ENCODE measurements at places on chromosomes 11 and 22.

DNA sequence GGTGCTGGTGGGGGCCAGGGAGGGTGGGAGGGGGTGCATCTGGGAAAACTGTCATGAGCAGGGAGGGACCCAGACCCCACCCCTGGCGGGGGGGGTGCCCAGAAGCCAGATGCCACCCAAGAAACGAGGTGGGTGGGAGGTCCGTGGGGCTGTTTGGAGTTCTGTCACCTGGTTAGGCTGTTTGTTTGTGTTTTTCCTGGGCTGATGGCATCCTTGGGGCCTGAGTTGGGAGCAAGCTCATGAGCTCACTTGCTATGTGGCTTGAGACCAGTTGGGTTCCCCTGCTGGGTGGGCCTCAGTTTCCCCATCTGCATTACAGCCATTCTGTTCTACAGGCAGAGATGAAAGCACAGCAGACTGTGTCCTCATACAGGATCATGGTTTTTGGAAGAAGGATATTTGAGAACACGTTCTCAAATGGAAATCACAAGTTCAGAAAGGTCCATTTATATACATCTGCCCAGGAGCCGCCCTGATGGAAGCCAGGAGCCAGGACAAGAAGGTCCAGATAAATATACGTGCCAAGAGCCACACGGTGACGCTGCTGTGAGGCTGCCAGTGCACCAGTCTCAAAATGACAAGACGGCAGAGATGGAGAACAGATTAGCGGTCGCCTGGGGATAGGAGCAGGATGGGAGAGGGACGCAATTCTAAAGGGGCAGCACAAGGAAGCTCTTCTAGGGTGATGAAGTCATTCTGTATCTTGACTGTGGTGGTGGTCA is 312.9 kb downstream of the MN1 start:
- no peak for DNase-seq

GRCh38 chr11:111001081-111001430 is 244.5 kb upstream of the POU2AF2 start:
- DNase-seq: no peak

DNA sequence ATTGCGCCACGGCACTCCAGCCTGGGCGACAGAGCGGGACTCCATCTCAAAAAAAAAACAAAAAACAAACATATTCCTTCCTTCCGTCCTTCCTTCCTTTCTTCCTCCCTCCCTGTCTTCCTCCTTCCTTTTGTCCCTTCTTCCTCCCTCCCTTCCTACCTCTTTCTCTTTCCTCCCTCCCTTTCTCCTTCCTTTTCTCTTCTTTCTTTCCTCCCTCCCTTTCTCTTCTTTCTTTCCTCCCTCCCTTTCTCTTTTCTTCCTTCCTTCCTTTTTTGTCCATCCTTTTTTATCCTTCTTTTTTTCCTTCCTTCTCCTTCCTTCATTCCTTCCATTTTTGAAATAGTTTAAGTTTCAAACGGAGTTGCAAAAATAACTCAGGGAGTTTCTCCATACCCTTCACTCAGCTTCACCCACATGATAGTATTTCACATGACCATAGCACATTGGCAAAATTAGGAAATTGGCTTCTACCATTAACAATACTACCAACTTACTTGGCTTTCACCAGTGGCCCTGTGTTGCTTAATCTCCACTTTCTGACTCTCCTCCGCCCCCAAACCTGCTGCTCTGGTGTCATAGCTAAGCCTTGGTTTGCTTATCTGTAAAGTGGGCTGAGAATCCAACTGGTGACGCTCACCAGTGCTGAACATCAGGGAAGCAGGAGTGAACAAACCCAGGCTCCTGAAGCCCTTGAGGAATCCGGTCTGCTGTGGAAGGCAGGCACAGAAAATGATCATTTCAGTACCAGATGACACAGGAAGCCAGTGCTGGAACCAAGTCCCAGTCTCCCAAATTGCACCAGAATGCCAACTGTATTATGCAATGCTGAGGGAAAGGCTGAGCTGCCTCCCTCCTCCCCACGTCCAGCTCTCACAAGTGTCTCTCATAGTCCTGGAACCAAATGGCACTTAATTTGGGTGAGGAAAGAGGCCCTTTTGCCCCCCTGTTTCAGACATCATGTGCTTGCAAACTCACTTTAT is 17.2 kb upstream of the CRYBB3 start:
- DNase-seq: no peak

GRCh38 chr11:96168623-96169022 is 174.4 kb downstream of the MAML2 start:
- no peak for DNase-seq

- no peak for DNase-seq
Measured at GRCh38 chr22:46964773-46965550, 202.5 kb downstream of the TBC1D22A start.

- no peak for DNase-seq
Measured at GRCh38 chr11:93498161-93498560, 45.0 kb downstream of the SMCO4 start.

GRCh38 chr11:119025978-119026766 is 4.5 kb downstream of the SLC37A4 start:
- no peak for DNase-seq

GRCh38 chr22:20058989-20059770 is 20.9 kb upstream of the DGCR8 start:
- DNase-seq: no peak

DNA sequence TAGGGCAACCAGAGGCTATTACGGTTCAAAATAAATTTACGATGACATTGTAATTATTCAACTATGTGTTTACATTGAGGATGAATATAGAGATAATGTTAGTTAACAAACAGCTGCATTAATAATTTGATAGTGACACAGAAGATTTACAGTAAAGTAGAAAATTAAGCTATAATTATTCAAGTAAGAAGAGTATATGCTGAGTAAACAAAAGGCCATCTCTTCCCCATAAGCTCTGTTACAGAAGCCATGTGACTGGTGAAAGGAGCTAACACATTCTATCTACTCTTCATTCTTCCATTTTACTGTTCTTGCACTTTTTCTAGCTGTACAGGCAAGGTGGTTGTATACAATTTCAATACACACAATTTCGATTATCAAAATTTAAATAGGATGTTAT is 54.2 kb downstream of the IMMP1L start:
- DNase-seq: no peak

DNA sequence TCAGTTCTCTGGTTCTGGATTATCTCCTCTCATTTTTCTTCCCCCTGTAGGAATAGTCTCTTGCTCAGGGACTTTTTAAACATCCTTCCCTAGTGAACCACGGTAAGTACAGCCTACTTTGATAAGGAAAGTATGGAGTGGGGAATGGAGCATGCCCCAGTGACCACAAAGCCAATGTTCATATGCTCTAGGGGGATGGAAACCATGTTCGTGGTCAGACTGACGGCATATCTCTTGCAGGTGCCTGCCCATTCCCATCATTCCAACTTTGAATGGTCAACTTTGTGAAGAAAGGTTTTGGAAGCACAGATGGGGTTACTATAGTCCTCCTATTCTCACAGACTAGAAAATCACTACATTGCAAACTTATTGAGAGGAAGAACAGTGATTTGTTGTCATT is 332.5 kb upstream of the NCAM1 start:
- DNase-seq: no peak

GRCh38 chr11:27621405-27622161 is 78.7 kb downstream of the BDNF start:
- no peak for DNase-seq

- no peak for DNase-seq
Measured at GRCh38 chr11:117613521-117613920, 183.5 kb downstream of the DSCAML1 start.

DNA sequence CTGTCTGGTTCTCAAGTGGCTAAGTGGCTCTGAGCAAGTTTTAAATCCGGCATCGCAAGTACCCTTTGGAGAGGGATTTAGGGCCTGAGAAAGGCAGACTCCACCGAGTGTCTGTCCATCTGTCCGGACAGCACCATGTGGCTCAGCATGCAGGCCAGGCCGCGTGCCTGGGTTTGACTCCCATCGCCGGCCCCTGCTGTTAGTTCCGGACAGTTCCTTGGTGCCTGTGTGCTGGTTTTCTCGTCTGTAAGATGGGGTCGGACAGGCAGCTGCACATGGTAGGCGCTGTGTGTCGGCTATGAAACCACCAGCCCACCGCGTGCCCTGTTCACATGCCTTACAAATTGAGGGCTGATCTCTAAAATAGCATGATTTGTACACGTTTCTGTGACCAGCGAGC is 31.0 kb downstream of the NUP50 start:
- DNase-seq: no peak

DNA sequence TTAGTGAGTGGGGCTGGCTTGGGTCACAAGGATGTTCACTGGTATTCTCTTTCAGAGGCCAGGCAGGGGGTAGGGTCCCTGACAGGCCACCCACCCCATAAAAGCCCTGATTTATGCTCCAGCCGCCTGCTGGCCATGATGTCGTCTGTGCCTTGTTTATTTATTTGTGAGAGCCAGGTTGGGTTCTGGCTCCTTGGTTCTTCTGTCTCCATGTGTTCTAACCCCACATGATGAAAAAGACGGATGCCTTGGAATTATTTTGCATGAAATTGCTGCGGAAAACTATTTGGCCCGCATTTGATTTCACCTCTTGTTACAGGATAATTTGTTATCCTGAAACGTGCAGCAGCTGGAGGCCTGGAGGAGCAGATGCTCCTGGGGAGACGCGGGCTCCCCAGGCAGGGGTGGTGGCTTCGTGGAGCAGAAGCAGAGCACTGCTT is 46.3 kb upstream of the WNT11 start:
- no peak for DNase-seq

GRCh38 chr11:12755510-12756453 is 81.6 kb downstream of the TEAD1 start:
- DNase-seq: no peak

DNA sequence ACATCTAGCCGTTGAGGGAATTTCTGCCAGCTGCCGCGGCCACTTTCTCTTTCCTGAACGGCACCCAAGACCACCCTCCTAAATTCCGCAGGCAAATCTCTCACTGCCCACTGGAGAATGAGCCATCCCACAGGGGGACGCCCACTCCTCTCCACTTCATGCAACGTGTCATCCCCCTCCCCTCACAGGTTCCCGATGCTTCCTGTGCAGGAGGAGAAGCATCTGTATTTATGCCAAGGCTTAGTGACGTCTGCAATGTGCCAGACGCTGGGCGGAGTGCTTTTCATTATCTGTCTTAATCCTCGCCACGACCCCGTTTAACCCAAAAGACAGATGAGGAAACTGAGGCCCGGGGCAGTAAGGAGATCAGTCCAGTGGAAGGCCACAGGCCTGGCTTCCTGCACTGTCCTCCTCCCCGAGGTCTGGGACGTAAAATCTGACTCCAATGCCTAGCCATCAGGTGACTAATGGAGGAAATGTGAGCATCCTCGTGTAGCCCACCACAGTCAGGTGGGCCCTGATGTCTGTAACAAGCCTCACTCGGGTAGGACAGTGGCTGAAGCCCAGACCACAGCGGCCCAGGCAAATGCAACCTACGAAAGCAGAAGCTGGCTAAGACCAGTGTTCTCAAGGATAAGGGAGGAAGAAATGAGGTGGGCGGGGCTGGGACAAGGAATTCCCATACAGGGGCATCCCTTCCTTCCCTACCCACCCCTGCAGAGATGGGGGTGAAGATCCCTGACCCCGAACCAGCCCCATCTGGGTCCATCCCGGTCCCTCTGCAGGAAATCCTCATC is 23.1 kb downstream of the MN1 start:
- no peak for DNase-seq

- no peak for DNase-seq
Measured at GRCh38 chr22:32859743-32860142, 58.2 kb downstream of the TIMP3 start.

DNA sequence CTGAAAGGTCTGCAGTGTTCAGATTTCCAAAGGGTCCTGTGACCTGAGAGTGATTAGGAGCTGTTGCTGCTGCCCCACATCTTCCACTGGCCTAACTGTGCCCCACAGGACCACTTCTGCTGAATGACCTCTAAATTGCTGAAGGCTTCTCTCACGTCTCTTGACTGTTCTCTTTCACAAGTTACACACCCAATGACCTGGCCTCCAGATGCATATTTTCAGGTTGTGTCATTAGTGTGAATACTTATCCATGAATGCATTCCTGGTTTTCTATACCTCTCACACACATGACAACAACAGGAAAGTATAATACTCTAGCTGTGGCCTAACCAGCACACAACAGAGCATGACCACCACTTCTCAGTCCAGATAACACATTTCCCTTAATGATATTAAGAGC is 15.4 kb downstream of the PRR14L start:
- no peak for DNase-seq

GRCh38 chr11:68074584-68075352 is 35.9 kb downstream of the TCIRG1 start:
- no peak for DNase-seq

GRCh38 chr11:71505001-71505400 is 22.1 kb upstream of the KRTAP5-7 start:
- DNase-seq: no peak

DNA sequence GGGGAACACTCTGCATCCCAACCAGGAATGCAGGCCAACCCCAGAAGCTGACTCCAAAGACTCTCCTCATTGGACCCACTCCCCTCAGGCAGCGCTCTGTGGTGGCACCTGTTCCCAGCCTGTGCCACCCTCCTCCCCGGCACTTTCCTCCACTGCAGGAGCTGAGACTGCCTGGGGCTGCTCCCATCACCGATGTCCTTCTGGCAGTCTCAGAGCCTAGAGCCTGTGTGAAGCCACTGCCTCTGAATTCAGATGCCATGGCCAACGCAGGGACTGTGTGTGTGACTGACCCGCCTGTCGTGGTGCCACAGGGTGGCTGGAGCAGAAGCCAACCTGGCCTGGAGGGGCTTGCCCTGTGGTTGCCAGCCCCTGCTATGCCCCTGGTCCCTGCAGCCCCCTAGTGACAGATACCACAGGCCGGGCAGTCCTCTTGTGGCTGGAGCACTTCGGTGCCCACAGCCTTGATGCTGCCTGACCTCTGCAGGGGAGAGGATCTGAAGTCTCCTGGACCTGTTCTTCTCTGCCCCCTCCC is 43.2 kb downstream of the TBX1 start:
- DNase-seq: no peak

Data from stimulated activated CD8-positive, alpha-beta memory T cell treated with anti-CD3 and anti-CD28 coated beads, Interleukin-2, amount 100 ng/mL, for 1 hour (primary cell).